Large intestine (tissue), 12 donors: ENCODE measurements at places on chromosomes 4 and X.

DNA sequence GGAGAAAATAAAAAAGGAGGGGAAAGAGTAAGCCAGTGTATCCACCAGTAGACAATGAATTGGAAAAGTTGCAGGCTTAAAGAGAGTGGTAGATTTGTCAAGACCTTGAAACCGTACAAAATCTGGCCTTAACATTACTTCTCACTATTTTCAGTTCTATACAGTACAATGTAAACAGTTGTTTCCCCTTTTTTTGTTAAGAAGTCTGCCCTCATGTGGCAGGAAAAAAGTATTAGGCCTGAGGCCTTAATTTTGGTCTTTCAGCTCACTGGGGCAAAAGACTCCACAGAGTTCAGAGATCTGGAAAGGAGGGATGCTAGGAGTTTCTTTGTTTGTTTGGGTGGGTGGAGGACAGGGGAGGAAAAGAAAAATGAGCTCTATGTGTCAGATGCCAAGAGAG, 92.8 kb upstream of the CCDC160 start:
- peak; percentile 2 for DNase-seq

DNA sequence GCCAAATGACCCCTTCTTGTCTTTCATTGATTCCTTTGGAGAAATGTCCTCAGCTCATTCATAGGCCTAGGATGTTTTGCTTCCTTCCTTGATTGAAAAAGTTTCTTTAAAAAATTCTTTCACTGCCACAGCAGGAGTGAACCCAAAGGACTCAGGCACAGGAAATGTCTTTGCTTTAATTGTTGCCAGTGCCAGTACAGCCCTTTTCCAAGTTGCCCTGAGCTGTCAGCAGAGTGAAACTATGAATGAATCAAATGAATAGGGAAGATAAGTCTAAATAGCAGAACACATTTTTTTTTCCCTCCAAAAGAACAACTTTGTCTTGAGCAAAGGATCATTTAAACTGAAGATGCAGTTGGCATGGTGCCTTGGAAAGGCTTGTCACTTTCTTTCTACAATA, 63.8 kb upstream of the SLC4A4 start:
- DNase-seq = no peak

DNA sequence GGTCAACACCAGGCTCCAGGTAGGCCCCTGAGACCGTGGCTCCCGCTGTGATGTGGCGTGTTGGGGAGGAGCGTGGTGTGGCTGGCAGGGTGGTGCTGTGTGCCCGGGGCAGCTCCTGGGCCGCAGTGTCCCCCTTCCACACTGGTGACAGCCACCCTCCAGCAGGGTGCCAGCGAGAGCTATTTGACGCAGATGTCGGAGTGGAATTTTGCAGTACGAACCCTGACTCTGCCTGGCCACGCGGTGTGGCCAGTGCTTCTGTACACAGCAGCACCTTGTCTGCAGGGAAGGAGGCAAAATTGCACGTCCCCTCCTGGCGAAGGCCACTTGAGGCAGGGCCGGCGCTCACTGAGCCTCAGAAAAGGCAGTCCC, 53.2 kb downstream of the CPZ start:
- no peak for DNase-seq

DNA sequence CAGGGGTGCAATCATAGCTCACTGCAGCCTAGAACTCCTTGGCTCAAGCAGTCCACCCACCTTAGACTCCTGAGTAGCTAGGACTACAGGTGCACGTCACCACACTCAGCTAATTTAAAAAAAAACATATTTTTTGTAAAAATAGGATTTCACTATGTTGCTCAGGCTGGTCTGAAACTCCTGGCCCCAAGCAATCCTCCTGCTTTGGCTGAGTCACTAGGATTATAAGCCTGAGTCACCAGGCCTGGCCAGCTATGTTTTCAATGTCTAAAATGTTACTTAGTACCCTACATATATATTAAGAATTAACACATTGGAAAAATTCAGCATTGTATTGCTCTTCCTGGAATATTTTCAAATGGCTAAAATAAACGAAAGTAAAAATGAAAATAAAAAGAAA, 37.5 kb downstream of the PNPLA4 start:
- DNase-seq = no peak

DNA sequence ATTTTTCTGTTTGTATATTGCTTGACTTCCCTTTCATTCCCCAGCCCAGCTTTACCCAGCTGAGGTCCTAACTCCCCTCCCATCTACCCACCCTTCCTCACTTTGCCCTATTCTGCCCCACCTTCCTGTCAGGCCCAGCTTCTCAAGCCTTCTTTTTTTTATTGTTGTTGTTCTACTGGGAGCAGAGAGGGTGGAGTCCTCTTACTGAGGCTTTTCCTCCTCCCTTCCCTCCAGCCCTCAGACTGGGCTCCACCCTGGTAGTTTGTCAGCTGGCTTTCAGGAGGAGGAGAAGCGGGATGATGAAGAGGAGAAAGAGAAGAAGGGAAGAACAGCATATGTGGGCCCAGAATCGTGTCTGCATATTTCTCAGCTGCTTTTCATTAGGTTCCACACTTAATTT, 3.2 kb upstream of the KLF8 start:
- DNase-seq = peak; percentile 4

- no peak for DNase-seq
Measured at GRCh38 chr4:101914761-101915160, 124.2 kb downstream of the BANK1 start.

GRCh38 chrX:70970482-70970995, 39.6 kb upstream of the SLC7A3 start:
- no peak for DNase-seq
